ENCODE measurements at places on chromosomes 6 and 20.

- DNase-seq, result no peak
Measured at GRCh38 chr6:32397252-32397920, 9.6 kb downstream of the BTNL2 start.

GRCh38 chr20:50286609-50287008 lies 96.0 kb downstream of the CEBPB start:
- DNase-seq, result no peak

GRCh38 chr6:82766476-82766875 lies 299.2 kb downstream of the UBE3D start:
- no peak for DNase-seq

GRCh38 chr6:156848533-156848932 lies 71.4 kb downstream of the ARID1B start:
- DNase-seq, result no peak

DNA sequence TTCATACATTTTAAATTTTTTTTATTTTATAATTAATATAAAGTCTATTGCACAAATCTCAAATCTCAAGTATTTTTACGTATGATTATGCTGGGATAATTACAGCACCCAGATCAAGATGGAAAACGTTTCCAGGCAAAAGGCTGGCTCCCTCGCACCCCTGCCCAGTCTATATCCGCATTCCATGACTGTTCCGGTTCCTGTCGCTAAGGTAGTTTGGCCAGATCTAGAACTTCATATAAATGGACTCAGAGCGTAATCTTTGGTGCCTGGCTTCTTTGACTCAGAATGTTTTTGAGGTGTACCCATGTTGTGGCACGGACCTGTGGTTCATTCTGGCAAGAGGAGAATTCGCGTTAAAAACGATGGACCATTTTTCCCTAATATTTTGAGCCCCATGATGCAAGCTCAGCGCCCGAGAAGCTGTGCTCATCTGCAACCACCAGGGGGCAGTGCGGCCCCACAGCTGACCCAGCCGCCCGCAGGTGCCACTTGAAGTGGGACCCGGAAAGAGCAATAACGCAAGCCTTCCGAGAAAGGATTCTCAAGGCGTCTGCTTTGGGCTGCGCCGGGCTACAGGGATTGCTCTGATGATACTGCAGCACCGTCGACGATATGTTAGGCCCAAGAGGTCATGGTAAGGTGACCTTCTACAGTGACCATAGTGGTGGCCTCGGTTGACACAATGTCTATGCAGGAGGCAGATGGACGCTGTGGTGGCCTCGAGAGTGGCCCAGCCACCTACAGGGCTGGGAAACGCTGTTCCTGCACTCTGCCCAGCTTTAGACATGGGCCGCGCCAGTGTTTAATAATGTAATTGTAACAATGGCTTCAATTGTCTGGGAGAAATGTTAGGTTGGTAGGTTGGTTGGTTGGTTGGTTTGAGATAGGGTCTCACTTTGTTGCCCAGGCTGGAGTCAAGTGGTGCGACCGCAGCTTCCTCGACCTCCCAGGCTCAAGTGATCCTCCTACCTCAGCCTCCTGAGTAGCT lies 160.1 kb downstream of the ZMYND8 start:
- DNase-seq, result peak; percentile 36

- DNase-seq, result no peak
Measured at GRCh38 chr20:50654904-50655303, 36.4 kb downstream of the RIPOR3 start.

Measured in stimulated activated CD4-positive, alpha-beta T cell treated with anti-CD3 and anti-CD28 coated beads, Interleukin-1b, Interleukin-23, amount 100 ng/mL, for 1 hour (primary cell).